ENCODE measurements at places on chromosomes 11 and 22.

GRCh38 chr11:100670140-100670539, 16.9 kb upstream of the ARHGAP42 start:
- DNase-seq, result no peak

DNA sequence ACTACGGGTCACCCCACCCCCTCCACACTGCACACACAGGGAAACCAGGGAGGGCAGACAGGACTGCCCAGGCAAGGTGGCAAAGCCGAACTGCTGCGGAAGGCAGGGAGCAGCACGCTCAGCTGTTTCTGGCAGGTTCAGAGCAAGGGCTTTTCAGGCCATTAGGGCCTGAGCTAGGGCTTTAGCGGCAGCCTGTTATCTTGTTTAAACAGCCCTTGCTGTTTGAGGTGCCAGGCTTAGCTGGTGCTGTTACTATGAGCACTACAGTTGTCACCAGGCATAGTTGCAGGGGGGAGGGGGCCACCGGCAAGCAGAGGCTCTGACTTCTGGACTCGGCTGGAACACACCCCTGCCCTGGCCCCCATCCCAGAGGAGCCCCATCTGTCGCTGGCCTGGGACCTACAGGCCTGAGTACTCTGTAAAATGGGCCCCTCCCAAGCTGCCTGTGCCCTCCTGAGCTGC, 34.9 kb downstream of the RSPH14 start:
- DNase-seq, result no peak

GRCh38 chr11:11449327-11449726, 96.3 kb upstream of the CSNK2A3 start:
- DNase-seq, result peak; percentile 14

DNA sequence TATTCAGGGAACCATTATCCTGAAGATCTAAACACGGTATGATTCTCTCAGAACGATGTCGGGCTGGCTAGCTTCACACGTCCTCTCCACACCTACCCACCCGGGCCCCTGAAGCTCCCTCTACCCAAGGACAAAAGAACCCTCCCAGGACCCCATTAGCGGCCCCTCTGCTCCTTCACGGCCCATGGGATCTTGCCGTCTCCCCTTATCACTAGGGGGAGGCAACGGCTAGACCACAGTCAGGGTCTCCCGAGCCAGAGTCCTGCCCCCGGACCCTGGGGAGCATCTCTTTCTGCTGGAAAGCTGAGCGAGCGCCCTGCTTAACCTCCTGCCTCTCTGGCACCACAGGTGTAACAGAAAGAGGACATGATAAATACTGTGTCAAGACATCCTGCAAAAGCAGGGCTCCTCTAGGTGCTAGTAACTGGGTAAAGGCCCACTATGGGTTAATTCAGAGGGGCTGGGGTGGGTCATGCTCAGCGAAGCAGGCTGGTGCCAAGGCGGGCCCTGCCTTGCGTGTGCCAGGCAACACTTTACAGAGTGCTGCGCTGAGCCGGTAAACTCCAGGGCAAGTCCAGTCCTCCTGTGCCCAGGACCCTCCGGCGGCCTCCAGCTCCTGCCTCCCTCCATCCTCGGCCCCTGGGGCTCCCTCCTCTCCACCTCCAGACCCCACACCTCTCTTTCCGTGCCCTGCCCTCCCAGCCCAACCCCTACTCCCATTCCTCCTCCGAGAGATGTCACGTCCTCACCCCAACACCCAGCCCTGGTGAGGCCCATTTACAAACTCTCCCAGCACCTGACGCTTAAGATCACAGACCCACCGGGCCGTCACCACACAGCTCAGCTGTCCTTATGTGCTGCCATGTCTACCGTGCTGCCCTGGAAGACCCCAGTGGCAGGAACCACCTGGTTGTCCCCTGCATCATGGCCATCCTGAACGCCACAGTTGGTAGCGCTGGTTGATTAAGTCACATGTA, 3.0 kb downstream of the TOLLIP start:
- DNase-seq, result no peak

DNA sequence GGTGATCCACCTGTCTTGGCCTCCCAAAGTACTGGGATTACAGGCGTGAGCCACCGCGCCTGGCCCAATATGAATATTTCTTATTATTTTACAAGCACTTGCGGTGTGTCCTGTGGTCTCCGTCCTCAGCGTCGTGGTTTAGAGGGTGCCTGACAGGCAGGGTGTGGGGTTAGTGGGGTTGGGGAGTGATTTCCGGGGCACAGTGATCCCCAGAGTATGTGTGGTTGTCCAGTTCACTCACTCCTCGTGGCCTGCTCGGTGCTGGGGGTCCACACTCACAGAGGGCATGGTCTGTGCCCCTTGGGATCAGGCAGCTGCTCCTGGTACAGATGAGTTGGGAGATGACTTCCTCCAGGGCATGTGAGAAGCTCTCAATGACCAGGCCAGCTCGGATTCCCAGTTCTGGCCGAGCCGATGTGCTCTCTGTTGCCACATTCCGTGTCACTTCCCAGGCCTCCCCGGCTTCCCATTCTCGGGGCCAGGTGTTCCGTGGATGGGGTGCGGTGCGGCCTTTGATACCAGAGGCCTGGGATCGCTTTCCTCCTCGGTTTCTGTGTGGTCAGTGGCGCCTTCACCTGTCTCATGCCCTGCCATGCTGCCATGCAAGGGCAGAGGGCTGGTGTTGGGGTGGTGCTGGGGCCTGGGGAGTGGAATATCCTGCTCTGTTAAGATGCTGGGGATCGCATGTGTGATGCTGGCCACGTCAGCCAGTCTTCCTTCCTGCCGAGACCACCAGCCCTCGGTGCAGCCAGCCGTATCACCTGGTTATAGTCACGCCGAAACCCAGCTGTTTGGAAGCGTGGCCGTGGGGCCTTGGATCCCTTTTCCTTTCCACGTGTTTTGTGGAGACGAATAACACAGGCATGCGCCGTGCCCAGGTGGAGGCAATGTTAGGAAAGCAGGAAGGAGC, 39.6 kb downstream of the PARVB start:
- DNase-seq, result no peak

DNA sequence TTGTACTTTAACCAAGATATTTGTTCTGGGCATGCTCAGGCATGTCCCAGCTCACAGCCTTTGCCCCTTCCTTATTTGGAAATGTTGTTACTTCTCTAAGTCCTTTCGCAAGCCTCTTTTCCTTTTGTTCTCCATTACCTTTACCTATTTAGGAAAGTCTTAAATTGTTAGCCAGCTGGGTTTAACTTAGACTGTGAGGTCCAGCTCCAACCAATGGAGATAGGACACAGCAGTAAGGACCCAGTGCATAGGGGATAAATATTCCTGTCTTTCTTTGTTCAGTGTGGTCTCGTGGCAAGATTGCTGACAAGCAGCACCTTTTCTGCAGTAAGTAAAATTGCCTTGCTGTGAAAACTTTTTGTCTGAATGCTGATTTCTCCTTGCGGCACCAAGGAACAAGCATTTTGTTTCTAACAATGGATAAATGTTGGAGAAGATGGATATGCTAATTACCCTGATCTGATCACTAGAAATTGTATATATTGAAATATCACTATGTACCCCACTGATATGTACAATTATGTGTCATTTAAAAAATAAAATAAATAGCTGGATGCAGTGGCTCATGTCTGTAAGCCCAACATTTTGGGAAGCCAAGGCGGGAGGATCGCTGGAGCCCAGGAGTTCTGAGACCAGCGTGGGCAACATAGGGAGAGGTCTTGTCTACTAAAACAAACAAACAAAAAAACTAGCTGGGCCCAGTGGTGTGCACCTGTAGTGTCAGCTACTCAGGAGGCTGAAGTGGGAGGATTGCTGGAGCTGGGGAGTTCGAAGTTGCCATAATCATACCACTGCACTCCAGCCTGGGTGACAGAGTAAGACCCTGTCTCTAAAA, 31.9 kb upstream of the FTH1 start:
- no peak for DNase-seq

- no peak for DNase-seq
These were observed 1.5 kb upstream of the PICALM start for GRCh38 chr11:86070142-86071056.

DNA sequence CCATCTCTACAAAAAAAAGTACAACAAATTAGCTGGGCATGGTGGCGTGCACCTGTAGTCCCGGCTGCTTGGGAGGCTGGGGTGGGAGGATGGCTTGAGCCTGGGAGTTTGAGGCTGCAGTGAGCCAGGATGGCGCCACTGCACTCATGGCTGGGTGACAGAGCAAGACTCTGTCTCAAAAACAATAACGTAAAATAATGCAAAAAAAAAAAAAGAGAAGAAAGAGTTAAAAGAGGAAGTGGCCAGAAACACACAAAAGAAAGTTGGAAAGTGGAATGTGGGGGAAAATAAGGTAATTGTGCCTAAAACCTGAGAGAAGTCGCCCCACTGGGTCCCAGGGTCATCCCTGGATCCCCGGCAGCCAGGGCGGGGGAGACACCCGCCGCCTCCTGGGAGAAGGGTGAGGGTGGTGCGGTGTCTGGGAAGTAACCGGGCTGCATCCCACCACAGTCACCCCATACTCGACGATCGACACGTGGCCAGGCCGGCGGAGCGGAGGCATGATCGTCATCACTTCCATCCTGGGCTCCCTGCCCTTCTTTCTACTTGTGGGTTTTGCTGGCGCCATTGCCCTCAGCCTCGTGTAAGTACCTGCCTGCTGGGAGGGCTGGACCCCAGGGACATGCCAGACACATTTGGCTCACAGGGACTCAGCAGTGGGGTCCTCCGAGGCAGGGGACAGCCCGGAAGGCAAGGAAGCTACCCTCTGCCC, 8.1 kb downstream of the UPK3A start:
- no peak for DNase-seq

GRCh38 chr11:44997566-44997965, 46.9 kb upstream of the TP53I11 start:
- DNase-seq, result no peak

- no peak for DNase-seq
These were observed 49.5 kb downstream of the ABTB2 start for GRCh38 chr11:34308049-34308912.

- DNase-seq, result no peak
These were observed 103.3 kb downstream of the FAM76B start for GRCh38 chr11:95686265-95686664.

- DNase-seq, result no peak
These were observed 3.7 kb downstream of the SLC37A4 start for GRCh38 chr11:119026970-119027369.

DNA sequence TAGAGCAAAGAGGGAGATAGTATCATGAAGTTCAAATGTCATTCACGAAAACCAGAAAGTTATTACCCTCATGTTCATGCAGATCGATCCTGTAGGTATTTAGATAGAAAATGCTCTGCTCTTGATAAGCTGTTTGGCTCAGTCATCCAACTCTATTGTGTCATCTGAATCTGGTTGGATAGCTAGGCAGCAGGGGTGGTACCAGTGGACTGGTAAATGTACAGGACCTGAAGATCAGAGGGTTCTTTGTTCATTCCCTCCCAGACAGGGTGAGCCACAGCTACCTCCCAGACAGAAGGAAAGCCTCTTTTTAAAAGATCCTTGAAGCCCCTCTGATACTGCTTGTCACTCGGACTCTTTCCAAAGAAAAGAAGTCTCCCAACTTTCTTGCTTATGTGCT, 29.8 kb upstream of the DRD2 start:
- no peak for DNase-seq

DNA sequence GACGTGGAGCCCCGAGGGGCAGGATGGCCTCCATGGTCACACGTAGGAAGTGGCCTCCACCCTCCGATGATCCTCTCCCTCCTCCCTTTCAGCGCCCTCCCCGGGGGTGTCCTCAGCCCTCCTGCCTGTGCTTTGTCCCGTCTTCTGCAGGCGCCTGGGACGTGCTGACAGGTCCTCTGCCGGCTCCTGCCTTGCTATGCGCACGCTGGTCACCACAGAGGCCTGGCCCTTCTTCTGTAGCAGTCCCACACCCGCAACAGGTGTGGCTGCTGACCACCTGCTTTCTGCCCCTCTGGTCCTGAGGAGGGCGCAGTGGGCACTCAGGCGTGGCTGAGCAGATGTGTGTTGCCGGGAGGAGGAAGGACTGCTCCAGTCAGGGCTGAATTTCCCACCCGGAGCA, 27.7 kb upstream of the PPP6R3 start:
- no peak for DNase-seq

GRCh38 chr11:66330931-66331330, 5.3 kb downstream of the RIN1 start:
- DNase-seq, result no peak

DNA sequence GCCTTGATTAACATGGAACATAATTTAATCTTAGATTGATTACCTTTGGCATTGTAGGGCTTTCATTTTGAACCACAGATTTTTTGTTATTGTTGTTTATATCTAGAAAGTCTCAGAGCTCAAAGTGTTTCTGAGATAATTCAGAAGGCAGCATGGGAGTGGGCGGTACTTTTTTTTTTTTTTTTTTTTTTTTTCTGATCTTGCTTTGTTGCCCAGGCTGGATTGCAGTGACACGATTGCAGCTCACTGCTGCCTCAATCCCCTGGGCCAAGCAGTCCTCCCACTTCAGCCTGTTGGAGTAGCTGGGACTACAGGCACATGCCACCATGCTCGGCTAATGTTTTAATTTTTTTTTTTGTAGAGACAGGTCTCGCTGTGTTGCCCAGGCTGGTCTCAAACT, 21.5 kb downstream of the CAT start:
- DNase-seq, result no peak

- no peak for DNase-seq
These were observed 41.0 kb upstream of the TH start for GRCh38 chr11:2212411-2213251.

GRCh38 chr11:9901943-9902342, 238.1 kb downstream of the SWAP70 start:
- no peak for DNase-seq

DNA sequence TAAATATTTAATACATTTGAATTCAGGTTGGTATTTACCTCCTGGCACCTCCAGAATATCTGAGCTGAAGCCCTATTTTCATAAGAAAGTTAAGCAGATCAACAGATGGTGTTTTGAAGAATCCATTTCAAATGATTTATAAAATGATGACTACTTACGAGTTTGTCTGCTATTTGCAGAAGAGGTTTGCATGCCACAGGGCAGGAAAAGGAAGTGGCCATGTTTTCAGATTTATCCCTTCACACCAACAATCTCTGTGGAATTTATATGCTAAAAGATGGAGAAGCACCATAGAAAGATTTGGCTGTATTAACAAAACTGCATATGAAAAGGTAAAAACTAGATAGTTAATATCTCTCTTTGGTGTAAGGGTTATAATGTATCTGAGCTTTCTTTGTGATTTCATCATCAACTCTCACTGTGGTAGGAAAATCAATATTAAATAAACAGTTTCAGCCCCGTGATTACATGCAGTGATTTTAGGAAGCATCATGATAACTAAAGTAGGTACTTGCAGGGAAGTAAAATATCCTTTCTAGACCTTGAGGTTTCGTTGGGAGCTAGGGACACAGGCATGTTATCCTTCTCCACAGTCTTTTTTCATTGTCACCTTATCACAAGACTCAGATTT, 2.6 kb downstream of the BMAL1 start:
- DNase-seq, result no peak

DNA sequence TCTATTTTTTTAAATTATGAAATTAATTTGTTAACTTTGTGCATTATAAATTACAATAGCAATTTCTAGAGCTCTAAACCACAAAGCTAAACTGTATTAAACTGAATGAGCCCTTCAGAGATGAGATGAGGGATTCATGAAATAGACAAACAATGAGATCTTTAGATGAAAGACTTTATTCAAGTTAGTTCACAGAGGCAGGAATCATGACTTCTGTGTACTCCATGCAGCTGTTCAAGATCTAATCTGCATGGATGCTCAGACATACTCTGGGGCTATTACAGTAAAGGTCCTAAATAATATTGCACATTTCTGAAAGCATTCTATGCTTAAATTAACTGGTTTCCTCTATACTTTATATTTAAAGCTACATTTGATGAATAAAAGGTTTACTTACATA, 122.7 kb downstream of the FCHSD2 start:
- no peak for DNase-seq

- no peak for DNase-seq
These were observed 580.5 kb upstream of the CHORDC1 start for GRCh38 chr11:90803366-90803765.

GRCh38 chr11:30016588-30017363, at the start of gene KCNA4:
Gene KCNA4, minus strand, starts transcription at chr11:30017030. Its CDS starts 4,352 bp downstream, at chr11:30012678.
- peak; percentile 13 for DNase-seq
